Right lobe of liver (tissue), 6 donors: ENCODE measurements at places on chromosomes 4 and X. TPM values are rescaled to one million over a fixed set of nuclear protein-coding genes. Genes with fewer than 3 reads are reported as not detected.

GRCh38 chr4:137408527-137409177 lies 123.6 kb downstream of the PCDH18 start:
- H3K27me3 ChIP-seq = no peaks in the 10 kb centered on the region
- no peak for DNase-seq
- H3K27ac ChIP-seq = no peak overlapping the region
- H3K36me3 ChIP-seq = no peaks in the 10 kb centered on the region
- H3K4me1 ChIP-seq = no peaks in the 10 kb centered on the region

- H3K27me3 ChIP-seq = no peaks in the 10 kb centered on the region
- H3K27ac ChIP-seq = no peak overlapping the region
- H3K4me1 ChIP-seq = peaks cover 7% of the 10 kb centered on the region
- no peak overlapping the region for H3K4me3 ChIP-seq
- no peaks in the 10 kb centered on the region for H3K36me3 ChIP-seq
These were observed 41.1 kb upstream of the WDR1 start for GRCh38 chr4:10157478-10158332.

- H3K4me1 ChIP-seq = no peaks in the 10 kb centered on the region
- H3K27me3 ChIP-seq = no peaks in the 10 kb centered on the region
- H3K27ac ChIP-seq = no peak overlapping the region
- no peaks in the 10 kb centered on the region for H3K36me3 ChIP-seq
These were observed 151.9 kb downstream of the AFAP1 start for GRCh38 chr4:7787681-7788141.

DNA sequence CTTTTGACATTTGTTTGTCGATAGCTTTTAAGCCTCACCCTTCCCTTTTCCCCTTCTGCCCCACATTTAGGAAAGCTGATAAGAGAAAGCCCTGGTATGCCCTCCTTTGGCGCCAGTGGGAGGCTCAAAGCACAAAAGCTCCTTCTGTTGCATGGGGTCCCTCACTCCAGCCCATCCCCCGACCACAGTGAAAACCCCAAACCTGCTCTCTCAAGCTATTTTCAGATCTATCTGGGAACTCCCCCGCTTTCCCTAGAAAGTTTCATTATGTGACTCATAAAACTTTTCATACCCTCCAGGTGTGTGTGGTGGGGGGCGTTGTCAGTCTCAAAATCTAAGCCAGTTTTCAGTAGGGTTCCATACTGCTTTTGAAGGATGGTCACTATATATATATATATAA lies 259.0 kb upstream of the PCDH7 start:
- no peak for DNase-seq
- no peaks in the 10 kb centered on the region for H3K4me1 ChIP-seq
- H3K36me3 ChIP-seq = no peaks in the 10 kb centered on the region
- H3K4me3 ChIP-seq = no peak overlapping the region
- no peak overlapping the region for H3K27ac ChIP-seq
- no peaks in the 10 kb centered on the region for H3K27me3 ChIP-seq

GRCh38 chr4:152677117-152677516 lies 2.7 kb downstream of the TMEM154 start:
- H3K27ac ChIP-seq = no peak overlapping the region
- H3K27me3 ChIP-seq = no peaks in the 10 kb centered on the region
- no peaks in the 10 kb centered on the region for H3K36me3 ChIP-seq
- no peak for DNase-seq
- H3K4me3 ChIP-seq = no peak overlapping the region
- peaks cover 26% of the 10 kb centered on the region for H3K4me1 ChIP-seq

DNA sequence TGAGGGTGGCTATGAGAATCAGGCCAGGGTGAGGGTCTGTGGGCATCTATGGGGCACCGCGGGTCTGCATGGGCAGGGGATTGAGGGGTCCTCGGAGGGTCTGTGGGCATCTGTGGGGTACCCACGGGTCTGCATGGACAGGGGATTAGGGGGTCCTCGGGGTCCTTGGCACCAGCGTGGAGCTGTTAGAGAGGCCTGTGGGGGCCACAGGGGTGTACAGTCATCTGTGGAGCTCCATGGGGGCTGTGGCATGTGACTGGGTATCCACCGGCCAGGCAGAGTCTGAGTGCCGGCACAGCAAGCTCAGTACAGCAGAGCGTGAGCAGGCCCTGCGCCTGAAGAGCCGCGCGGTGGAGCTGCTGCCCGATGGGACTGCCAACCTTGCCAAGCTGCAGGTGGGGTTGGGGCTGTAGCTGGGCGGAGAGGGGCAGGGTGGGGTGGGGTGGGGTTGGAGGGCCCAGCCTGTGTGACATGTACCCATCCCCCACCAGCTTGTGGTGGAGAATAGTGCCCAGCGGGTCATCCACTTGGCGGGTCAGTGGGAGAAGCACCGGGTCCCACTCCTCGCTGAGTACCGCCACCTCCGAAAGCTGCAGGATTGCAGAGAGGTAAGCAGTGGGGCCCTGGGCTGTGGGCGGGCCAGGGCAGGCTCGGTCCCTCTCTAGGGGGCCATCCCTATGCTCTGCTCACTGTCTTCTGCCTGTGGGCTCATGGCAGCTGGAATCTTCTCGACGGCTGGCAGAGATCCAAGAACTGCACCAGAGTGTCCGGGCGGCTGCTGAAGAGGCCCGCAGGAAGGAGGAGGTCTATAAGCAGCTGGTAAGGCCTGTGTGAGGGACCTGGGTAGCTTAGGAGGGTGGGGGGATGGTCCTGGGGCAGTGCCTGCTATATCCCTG lies 12.9 kb downstream of the CCDC22 start:
- no peak overlapping the region for H3K27ac ChIP-seq
- H3K4me1 ChIP-seq = no peaks in the 10 kb centered on the region
- no peak for DNase-seq
- peaks cover 3% of the 10 kb centered on the region for H3K36me3 ChIP-seq

- no peak overlapping the region for H3K27ac ChIP-seq
- H3K27me3 ChIP-seq = no peaks in the 10 kb centered on the region
- H3K36me3 ChIP-seq = no peaks in the 10 kb centered on the region
- no peak for DNase-seq
- H3K4me1 ChIP-seq = no peaks in the 10 kb centered on the region
These were observed 1036.2 kb upstream of the GRID2 start for GRCh38 chr4:91267543-91267942.

GRCh38 chr4:162510115-162510514 lies 346.3 kb upstream of the FSTL5 start:
- H3K27me3 ChIP-seq = no peaks in the 10 kb centered on the region
- no peaks in the 10 kb centered on the region for H3K4me1 ChIP-seq
- H3K36me3 ChIP-seq = no peaks in the 10 kb centered on the region
- no peak overlapping the region for H3K4me3 ChIP-seq

DNA sequence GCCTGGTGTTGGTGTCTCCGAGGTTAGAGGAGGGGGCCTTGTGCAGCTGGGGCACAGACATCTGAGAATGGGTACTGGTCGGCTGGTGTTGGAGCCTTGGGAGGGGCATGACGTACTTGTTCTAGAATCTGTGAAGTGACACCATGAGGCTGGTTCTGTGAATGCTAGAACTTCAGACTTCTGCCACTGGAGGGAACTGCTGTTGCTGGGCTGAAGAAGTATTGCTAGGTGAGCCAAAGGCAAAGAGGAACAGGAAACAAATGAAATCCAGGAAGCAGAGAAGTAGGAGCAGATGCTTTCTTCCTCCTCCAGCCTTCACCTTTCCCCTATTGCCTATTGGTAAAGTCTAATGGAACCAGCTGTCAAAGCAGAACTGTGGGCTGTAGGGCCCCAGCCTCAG lies 120.9 kb upstream of the DDIT4L start:
- H3K36me3 ChIP-seq = no peaks in the 10 kb centered on the region
- no peaks in the 10 kb centered on the region for H3K27me3 ChIP-seq
- H3K4me3 ChIP-seq = no peak overlapping the region
- no peak for DNase-seq
- H3K27ac ChIP-seq = no peak overlapping the region

- H3K36me3 ChIP-seq = no peaks in the 10 kb centered on the region
- no peaks in the 10 kb centered on the region for H3K4me1 ChIP-seq
- no peak overlapping the region for H3K4me3 ChIP-seq
- no peak overlapping the region for H3K27ac ChIP-seq
- no peak for DNase-seq
These were observed 19.5 kb upstream of the NFXL1 start for GRCh38 chr4:47933840-47934239.

- DNase-seq = no peak
- no peak overlapping the region for H3K4me3 ChIP-seq
- H3K27ac ChIP-seq = no peak overlapping the region
- no peaks in the 10 kb centered on the region for H3K4me1 ChIP-seq
- H3K36me3 ChIP-seq = no peaks in the 10 kb centered on the region
These were observed 12.4 kb upstream of the PIN4 start for GRCh38 chrX:72169008-72169728.

DNA sequence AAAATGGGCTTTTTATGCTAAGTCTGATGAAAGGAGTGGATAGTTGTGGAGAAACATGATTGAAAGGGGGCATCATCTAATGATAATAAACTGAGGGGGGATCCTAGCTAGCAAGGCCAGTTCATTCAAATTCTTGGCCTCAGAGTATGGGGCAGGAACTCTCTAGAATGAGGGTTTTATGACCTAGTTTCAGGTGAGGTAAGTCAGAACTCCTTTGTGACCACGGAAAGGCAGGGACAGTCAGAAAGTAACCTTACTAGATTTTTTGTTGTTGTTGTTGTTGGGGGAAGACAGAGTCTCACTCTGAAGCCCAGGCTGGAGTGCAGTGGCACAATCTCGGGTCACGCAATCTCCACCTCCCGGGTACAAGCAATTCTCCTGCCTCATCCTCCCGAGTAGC lies 1.5 kb upstream of the PAQR3 start:
- H3K4me3 ChIP-seq = no peak overlapping the region
- H3K36me3 ChIP-seq = no peaks in the 10 kb centered on the region
- DNase-seq = no peak
- no peak overlapping the region for H3K27ac ChIP-seq
- H3K27me3 ChIP-seq = no peaks in the 10 kb centered on the region

DNA sequence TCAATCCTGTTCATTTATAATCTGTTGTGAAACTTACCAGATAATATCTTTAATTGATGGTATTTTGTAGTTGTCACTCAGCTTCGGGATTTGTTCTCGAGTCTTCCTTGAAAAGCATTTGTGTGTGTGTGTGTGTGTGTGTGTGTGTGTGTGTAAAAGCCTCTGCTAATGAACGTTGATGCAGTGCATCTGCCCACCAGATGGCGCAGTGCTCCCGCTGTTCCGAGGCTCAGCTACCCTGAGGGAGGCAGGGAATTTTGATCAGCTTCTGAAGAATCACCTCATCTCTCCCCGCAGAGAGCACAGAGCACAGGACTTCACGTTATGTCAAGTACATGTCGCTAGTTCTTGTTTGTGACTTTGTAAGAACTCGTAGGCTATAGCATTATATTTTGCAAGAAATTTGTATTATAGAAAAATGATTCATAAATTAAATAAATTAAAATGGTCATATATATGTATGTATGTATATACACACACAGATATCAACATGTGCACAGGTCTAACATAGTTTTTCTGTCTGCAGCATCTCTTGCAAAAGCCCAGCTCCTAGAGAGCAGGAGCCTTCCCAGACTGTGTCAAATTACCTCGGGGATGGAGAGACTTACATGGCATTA lies 316.7 kb upstream of the IGFBP7 start:
- H3K36me3 ChIP-seq = no peaks in the 10 kb centered on the region
- peaks cover 10% of the 10 kb centered on the region for H3K27me3 ChIP-seq
- no peak overlapping the region for H3K27ac ChIP-seq
- H3K4me3 ChIP-seq = no peak overlapping the region

DNA sequence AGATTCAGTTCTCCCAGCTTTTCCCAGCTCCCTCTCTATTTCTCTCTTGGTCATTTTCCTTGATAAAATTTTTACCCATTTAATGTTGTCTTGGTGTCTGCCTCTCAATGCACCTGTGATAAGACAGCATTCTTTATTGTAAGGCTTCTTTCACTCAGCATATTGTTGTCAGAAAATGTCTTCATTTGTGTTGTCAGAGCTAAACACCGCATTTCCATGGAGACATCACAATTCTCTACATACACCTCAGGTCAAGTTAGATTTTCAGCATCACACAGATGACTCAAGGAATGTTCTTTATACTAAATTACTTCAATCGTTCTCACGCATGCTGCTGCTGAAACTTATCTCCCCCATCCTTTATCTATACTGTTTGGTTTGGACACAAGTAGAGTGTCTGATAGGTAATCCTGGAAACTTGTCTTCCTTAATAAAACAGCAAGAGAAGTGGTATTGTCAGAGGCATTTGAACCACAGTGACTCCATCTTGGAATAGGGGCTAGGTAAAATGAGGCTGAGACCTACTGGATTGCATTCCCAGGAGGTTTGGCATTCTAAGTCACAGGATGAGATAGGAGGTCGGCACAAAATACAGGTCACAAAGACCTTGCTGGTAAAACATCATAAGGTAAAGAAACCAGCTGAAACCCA lies 41.3 kb upstream of the EFHC2 start:
- no peak for DNase-seq
- H3K27ac ChIP-seq = no peak overlapping the region
- no peaks in the 10 kb centered on the region for H3K36me3 ChIP-seq
- H3K27me3 ChIP-seq = no peaks in the 10 kb centered on the region
- no peaks in the 10 kb centered on the region for H3K4me1 ChIP-seq
- no peak overlapping the region for H3K4me3 ChIP-seq

GRCh38 chrX:150899191-150899757 lies 806 bp upstream of the CD99L2 start:
- H3K27ac ChIP-seq = peak overlapping the region; percentile 54
- H3K4me1 ChIP-seq = no peaks in the 10 kb centered on the region
- no peaks in the 10 kb centered on the region for H3K27me3 ChIP-seq
- no peaks in the 10 kb centered on the region for H3K36me3 ChIP-seq

DNA sequence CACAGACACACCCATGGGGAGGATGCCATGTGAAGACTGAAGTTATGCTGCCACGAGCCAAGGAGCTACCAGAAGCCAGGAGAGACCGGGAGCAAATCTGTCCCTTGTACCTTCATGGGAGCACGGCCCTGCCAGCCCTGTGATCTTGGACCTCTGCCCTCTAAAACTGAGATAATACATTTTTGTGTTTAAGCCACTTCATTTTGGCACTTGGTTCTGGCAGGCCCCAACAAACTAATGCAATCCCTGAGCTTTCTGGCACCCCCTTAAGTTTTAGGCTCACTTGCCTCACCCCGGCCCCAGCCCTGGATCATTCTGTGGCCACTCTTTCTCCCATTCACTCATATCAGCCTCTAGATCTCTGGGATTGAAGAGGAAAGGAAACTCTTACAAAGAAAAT lies 35.4 kb downstream of the SEL1L3 start:
- no peak overlapping the region for H3K4me3 ChIP-seq
- no peaks in the 10 kb centered on the region for H3K36me3 ChIP-seq
- DNase-seq = no peak
- no peaks in the 10 kb centered on the region for H3K4me1 ChIP-seq

DNA sequence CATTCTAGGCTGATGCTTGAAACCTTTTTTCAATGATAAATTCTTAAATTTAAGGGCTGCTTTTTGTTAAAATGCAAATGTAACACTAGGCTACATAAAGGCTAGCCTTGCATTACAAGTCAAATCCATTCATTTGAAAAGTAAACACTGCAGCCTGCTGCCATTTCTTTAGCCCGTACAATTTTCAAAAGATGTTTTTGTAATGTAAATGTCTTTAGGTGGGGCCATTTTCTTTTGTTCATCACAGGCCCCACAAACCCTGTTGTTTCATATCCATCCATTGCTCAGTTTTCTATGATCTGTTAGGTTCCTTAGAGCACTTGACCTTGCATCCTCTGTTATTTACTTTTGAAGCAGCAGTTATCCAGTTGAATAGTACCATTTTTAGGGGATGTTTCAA lies 296.2 kb upstream of the AMOT start:
- no peaks in the 10 kb centered on the region for H3K36me3 ChIP-seq
- H3K27ac ChIP-seq = no peak overlapping the region
- H3K4me1 ChIP-seq = no peaks in the 10 kb centered on the region
- H3K27me3 ChIP-seq = no peaks in the 10 kb centered on the region

- no peaks in the 10 kb centered on the region for H3K36me3 ChIP-seq
- no peak overlapping the region for H3K27ac ChIP-seq
- H3K27me3 ChIP-seq = no peaks in the 10 kb centered on the region
- no peak for DNase-seq
- H3K4me1 ChIP-seq = no peaks in the 10 kb centered on the region
These were observed 176.7 kb downstream of the SMARCA1 start for GRCh38 chrX:129346574-129346973.

Gene GAGE10
- total RNA-seq = not detected

Gene MCUB
- 2.2 TPM for total RNA-seq

Gene BEX3
- total RNA-seq = 36.3 TPM

Gene PWWP3B
- 2.0 TPM for total RNA-seq
